ENCODE measurements at places on chromosomes 11 and 22.

DNA sequence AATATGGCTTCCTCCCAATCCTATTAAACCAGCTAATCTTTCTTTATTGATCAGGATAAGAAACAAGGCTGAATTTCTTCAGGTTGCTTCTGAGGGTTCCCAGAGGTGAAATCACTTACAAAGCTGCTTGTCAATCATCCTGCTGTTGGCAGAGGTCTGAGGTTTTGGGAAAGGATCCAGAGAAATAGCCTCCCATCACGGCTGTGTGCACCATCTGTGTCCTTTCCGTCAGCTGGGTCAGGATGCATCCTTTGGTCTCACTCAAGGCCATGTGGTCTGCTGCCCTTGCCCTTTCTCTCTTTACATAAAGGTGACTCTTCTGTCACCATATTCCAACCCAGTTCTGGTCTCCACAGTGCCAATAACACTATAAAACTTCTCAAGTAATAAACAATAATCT lies 113.4 kb upstream of the TEAD1 start:
- no peak for DNase-seq

GRCh38 chr22:23682827-23683355 lies 7.9 kb upstream of the RGL4 start:
- no peak for DNase-seq

DNA sequence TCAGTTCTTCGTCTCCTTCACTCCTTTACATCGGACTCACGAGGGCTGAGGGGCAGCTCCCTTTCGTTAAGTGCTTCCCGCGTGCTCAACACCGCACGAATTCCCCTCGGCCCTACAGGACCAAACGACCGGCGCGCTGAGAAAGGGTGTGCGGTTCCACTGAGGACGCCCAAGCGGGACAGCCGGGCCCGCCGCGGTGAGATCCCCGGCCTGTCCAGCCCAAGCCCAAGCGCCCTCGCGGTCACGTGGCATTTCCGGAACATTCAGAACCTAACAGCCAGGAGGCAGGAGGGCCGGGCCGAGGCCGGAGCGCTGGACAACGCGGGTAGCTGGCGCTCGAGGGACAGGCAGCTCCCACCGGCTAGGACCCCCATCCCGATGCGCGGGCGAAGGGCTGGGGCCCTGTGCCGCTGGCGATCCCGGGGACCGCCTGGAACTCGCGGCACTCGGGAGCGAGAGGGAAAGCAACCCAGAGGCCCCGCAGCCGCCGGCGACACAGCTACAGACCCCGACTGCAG lies 737 bp upstream of the STIP1 start:
- peak; percentile 80 for DNase-seq

DNA sequence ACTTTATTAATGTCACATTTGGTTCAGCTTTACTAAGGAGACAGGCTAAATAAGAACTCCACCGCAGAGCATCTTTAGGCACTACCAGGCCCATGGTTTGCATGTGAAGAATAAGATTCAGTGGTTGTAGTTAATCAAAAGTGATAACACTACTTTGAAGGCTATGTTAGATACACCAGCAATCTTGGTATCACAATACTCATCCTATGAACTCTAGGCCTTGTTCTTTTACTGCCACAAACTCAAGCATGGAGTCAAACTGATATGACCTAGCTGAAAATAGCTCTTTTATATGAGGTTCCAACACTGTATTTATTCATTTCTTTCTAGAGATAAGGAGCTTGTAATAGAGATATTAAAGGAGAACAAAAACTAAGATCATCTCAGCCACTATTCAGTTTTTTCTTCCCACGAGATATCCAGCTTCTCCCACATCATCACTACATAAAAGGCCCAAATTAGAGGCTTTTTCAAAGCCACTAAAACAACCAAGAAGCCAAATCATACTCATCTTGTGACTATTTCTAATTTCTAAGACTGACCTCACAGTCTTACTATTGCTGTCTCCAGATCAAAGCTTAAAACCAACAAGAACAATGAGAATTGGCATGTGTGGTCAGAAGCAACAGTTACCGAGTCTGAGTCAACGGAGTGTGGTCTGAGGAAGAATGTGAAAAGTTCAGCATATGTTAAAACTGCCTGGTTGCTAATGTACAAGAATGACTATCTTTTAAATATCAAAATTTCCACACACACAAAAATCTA lies 25.1 kb upstream of the GUCY1A2 start:
- peak; percentile 2 for DNase-seq

DNA sequence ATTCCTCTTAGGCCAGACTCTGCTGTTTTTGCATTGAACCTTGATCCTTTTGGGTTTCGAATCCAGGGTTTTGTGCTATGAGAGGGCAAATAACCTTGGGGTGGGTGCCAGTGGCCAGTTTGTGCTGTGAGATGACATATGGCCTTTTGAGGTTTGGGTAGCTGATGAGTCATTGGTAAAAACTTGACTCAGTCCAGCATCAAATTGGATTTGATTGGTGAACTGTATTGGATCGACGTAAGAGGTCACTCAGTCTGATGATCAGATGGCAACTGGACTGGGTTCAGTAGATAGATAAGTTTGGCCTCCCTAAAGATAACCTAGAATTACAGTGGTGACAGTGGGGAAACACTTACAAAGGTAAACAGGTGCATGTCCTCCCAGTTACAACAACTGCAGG lies 41.0 kb upstream of the XKR3 start:
- DNase-seq = no peak

DNA sequence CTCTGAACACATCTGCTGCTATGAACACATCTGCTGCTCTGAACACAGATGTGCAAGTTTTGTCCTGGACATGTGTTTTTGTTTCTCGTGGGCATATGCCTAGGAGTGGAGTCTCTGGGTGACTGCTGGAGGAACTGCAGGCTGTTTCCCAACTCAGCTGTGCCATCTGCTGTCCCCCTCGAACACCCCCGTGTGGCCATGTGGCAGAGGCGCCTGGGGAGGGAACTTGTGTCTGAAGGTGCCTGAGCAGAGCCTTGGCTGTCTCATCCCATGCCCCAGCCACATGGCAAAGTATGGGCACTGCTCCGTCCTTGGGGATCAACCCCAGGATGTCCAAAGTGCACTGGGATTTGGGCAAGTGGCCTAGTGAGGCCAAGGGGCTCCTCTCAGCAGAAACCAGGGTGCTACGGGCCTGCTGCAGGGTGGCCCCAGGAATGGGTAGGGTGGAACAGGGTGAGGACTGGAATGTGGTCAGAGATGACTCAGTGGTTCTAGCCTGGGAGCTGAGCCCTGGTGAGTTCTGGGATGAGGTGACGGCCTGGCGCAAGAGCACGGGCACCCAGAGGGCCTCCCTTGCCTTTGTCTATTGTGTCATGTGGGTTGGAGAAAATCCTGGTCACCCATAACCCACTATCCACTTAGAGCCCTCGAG lies 14.7 kb downstream of the GATD1 start:
- DNase-seq = no peak

DNA sequence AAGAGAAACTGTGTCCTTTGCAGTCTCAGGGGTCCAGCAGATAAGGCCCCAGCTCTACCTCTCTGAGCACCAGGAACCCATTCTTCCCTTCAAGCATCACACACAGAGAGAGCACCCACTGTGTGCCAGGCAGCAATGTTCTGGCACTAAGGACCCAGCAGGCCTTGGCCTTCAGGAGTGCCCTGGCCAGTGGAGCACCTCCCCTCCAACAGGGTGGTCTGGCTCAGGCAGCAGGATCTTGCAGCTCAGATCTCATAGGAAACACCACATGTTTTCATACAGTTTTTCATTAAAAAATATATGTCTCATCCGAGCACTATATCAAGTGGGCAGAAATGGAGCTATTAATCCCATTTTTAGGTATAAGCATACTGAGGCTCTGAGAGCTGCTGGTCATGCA lies 410.6 kb downstream of the SOX6 start:
- DNase-seq = no peak
